ENCODE measurements at places on chromosomes 7 and 10.
A peak's percentile ranks its signal among the peaks of the same experiment; 100 is the strongest.

DNA sequence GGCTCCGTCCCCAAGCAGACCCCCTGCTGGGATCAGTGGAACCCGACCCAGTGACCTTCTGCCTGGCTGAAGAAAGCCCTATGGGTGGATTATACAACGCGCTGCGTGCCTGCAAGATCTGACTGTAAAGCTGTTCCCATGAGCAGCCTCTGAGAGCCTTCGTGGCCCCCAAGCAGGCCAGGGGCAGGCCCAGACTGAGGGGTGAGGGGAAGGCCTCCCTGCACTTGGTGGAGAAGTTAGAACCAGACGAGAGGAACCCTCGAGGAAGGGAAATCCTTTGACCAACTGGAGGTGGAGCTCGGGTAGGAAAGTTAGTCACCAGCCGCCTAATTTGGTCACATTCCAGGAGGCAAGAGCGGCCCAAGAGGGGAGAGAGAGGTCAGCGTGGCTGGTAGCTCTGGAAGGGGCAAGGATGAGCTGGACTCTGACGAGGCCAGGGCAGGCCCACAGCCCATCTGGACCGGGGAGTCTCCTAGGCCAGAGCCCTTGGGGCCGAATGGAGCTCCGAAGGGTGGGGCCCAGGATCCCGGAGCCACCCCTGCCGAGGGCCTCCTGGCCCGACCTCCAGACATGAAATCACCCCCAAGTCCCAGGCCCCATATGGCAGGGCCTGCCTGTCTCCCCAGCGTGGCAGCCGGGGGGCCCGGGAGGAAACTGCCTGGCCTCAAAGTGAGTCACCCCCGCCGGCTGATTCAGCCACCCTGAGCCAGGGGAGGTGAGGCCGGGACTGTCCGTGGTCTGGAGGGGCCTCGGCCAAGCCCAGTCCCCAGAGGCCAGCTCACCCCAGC is 23.3 kb upstream of the PDGFA start:
- DNase-seq, result no peak

DNA sequence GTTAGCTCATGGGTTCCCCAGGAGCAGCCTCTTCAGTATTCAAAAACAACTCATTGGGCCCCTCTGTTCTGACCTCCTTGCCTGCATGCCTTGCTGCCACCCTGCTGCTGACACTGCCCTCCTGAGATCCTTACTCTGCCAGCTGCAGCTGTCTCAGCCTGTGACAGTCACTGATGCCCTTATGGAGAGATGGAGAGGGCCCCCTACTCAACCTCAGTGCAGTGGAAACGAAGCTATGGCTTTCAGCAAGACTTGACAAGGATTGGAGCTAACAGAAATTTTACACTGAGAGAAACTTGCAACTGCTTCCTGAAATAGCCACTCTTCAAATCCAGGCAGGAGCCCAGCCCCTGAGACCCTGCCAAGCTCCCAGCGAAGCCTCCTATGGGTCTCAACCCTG is 678.3 kb upstream of the C7orf33 start:
- no peak for DNase-seq

- peak; percentile 11 for DNase-seq
Measured at GRCh38 chr10:7337431-7338171, 73.2 kb downstream of the SFMBT2 start.

DNA sequence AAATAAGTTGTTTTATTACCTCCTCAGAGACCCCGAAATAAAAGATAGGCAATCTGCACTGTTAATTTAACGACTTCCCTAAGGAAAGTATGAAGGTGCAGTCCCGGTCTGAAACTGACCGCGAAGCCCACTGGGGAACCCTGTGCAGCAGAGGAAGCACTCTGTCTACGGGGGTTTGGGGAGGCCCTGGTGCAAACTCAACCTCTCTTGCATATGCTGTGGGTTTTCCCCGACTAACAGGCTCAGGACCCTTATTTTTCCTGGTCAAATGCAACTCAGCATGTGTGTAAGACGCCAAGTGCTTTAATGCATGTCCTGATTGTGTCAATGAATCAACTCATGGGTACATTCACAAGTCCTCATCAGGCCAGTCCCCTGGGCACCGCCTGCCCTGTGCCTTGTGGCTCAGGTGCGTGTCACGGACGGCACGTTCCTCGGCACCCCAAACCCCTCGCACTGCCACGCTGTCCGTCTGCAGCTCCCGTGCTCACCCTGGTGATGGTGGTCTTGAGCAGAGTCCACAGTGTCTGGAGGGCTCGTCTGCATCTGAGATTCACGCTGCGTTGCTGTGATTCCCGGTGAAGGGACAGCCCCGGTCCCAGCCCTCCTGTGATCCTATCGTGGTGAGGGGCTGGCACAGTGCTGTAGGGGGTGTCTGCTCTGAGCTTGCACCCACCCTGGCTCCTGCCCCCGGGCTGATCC is 33.8 kb downstream of the JAKMIP3 start:
- DNase-seq, result no peak

- no peak for DNase-seq
Measured at GRCh38 chr7:5203183-5203537, 13.1 kb downstream of the WIPI2 start.

- no peak for DNase-seq
Measured at GRCh38 chr7:104843198-104843597, 170.8 kb upstream of the KMT2E start.

GRCh38 chr10:59382831-59383295 is 20.5 kb upstream of the FAM13C start:
- no peak for DNase-seq

DNA sequence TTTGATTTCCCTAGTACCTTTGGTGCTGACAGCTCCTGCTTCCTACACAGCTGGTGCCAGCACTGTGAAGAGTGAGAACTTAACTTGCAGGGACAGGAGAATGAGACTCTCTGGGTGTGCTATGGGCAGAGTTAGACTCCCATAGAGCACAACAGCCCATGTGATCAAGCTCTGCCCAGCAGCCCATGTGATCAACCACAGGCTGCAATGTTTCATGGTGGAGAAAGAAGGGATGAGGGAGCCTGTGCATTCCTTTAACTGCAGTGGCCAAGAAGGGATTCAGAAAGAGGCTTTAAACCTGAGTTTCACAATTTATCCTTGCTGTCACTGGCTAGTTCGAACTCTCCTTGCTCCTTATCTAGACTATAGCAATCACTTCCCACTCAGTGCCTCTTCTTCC is 10.0 kb upstream of the MEST start:
- no peak for DNase-seq

All from activated CD4-positive, alpha-beta T cell treated with anti-CD3 and anti-CD28 coated beads, Interleukin-2, amount 50 U/mL, for 24 hours (primary cell).